ENCODE measurements at places on chromosomes 2 and 18.

DNA sequence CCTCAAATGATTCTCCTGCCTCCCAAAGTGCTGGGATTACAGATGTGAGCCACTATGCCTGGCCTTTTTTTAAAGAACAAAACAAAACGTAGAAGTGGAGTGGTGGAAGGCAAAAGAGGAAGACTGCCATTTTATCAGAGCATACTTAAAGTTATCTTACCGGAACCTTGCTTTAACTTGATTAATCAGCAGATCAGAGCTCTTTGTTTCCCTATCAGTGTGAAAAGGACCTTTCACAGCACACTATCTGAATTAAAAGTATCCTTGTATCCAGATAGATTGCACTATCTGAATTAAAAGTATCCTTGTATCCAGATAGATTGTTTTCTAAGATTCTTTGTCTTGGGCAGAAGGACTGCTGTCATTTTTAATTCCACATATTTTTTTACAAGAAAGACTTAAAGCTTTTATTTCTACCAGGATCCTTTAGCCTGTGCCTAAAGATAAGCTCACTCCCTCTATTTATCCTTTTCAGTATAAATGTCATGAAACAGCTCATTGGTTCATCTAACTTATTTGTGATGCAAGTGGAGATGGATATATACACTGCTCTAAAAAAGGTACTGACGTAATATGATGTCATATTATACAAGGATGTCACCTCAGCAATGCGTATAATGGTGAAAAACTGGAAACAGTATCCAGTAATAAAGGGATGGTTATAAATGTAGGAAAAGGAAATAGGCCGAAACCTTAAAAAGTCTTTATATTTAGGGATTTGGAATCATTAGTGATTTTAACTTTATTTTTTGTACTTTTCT, 17.8 kb downstream of the GMCL1 start:
- DNase-seq: no peak

GRCh38 chr2:25161055-25161781, 7.2 kb downstream of the POMC start:
- DNase-seq: no peak

DNA sequence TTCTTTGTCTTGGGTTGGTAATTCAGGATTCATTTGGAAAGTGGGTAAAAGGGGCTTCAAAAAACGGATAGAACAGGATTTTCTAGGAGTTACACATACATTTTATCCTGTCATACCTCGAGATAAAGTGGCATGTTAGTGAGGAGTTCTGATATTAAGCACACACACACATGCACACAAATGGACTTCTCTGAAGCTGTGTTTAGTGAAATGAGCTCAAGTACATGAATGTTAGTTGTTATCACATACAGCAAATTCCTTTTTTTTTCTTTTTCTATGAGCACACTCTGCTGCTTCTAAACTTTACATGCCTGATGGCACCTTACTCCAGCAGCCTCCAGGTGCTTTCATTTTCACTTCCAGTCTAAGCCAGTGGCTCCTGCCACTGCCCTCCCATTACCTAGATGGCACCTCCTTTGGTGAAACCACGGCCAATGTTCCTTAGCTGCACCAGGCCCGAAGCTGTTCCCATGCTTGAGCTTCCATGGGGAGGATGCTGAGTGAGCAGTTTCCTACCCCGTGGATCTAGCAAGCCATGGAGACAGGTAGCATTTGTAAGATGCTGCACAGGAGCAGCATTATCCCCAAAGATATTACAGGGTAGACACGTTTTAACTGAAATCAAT, 49.7 kb downstream of the STAT1 start:
- DNase-seq: no peak

DNA sequence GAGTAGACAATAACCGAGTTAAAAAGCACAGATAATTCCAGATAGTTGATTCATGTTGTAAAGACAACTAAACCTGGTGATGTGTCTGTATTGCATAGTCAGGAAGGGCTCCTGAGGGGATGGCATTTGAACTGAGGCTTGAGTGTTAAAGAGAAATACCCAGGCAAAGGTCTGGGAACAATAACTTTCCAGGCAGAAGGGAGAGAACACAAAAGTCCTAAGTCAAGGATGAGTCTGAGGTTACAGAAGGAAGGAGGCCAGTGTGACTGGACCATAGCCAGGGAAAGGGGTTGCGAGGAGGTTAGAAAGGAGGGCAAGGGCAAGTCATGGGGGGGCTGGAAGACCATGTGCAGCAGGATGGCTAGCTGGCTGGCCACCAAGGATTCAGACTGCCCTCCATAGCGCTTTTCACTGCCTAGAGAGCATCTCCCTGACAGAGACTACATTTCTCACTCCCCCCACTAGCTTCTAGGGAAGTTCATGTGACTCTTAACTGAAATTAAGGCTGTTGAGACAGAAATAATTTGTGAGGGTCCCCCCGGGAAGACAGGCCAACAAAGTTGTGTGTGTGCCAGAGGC, 135.5 kb upstream of the CREB1 start:
- no peak for DNase-seq

DNA sequence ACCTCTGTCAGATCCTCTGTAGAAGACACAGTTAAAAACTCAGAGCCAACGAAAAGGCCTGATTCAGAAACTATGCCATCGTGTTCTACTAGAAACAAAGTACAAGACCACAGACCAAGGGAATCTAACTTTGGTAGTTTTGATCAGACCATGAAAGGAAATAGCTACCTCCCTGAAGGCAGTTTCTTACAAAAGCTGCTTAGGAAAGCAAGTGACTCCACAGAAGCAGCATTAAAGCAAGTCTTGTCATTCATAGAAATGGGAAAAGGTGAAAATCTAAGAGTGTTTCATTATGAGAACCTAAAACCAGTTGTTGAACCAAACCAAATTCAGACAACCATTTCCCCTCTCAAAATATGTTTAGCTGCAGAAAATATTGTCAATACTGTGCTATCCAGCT, 58.2 kb downstream of the FSIP2 start:
- DNase-seq: no peak

DNA sequence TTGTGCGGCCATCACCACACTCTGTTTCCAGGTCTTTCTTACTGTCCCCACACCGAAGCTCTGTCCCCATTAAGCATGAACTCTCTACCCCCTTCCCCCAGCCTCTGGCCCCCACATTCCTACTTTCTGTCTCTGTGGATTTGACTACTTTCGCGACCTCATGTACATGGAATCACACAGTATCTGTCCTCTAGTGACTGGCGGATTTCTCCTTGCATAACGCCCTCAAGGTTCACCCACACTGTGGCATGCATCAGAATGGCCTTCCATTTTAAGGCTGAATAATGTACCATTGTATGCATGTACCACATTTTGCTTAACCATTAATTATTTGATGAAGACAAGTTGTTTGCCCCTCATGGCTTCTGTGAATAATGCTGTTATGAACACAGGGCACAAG, 467.6 kb upstream of the HS6ST1 start:
- no peak for DNase-seq

DNA sequence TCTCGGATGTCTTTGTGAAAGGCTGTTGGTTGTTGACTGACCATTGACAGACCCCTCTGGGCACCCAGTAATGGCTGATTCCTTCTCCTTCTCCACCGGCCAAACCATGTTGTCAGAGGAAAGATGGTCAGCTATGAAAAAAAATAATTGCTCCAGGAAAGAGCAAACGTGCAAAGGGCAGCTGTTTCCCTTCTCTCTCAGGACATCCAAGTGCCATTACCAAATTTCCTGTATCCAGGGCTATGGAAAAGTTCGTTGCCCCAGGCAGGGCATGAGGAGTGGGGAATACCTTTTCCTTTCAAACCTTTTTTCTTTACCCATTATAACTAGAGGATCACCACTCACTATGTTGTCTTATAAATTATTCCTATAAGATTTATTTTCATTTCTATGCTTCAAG, 321.5 kb upstream of the HNRNPA3 start:
- no peak for DNase-seq

DNA sequence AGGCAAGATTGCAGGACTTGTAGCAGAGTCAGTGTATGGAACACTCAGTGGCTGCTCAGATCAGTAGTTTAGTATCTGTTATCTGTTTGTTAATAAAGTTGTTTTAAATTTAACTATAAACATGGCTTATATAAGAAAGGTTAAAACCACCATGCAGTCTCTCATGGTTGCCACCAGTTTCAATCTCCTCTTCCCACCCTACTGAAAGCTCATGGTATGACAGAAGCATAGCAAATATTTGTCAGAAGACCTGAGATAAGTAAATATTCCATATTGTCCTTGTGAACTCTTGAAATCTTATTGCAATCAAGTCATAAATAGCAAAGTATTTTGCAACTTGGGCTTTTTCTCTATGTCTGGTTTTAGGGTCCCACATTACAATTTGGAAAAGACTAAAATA, 2.1 kb upstream of the COL5A2 start:
- DNase-seq: no peak

DNA sequence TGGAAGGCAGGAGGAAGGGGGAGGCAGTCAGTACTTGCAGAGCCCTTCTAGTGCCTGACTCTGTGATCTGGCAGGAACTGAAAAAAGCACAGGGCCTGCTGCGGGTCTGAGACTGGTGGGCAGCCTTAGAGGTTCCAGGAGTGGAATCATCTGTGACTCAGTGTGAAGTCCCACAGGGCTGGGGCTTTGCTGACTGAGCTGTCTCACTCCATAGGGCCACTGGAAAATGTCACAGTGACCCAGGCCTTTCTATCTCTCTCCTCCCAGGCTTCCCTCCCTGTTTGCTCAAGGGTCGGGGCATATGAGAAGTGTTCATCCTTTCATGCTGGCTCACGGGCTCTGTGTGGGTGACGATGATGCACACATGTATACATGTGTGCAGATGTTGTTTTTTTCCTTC, 47.1 kb upstream of the ZFP36L2 start:
- no peak for DNase-seq

DNA sequence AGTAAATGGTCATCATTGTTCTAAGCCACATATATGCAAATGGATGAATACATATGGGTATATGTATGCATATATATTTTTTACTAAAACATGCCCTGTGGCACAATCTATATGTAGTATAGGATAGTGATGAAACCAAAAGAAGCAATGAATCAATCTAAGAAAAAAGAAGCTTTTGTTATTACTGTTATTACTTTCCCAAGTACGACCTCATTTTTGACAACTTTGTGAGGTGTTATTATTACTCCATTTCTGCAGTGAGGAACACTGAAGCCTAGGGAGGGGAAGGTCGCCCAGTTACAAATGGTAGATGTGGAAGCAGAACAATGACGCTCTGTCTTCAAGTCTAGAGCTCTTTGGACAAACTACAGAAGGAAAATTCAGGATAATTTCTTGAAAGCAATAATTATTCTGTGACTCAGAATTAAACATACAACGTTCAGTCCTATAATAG, 38.3 kb downstream of the STAT4 start:
- no peak for DNase-seq

GRCh38 chr2:64950226-64951160, 38.7 kb upstream of the SLC1A4 start:
- no peak for DNase-seq

- no peak for DNase-seq
Observed at GRCh38 chr2:85462322-85462721, 43.8 kb downstream of the SH2D6 start.

GRCh38 chr2:109711230-109712122, 82.6 kb upstream of the RGPD5 start:
- no peak for DNase-seq

DNA sequence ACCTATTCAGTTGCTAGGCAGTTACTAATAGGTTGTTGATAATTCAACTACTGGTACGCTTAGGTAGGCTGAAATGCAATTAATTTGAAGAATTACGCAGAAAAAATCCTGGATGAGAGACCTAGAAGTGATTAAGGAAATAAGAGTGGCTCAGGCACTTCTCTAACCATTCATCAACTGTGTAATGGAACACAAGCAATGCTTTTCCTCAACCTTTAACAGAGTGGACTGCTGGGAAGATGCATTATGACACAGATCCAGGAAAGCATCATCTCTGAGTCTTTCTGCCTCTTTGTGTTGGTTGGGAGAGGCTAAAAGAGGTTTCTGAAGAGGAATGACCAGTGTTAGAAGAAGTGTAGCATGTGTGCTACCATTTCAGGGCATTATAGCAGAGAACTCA, 992.2 kb downstream of the TSN start:
- no peak for DNase-seq

- DNase-seq: no peak
Observed at GRCh38 chr18:44386401-44386800, 294.3 kb upstream of the SETBP1 start.

DNA sequence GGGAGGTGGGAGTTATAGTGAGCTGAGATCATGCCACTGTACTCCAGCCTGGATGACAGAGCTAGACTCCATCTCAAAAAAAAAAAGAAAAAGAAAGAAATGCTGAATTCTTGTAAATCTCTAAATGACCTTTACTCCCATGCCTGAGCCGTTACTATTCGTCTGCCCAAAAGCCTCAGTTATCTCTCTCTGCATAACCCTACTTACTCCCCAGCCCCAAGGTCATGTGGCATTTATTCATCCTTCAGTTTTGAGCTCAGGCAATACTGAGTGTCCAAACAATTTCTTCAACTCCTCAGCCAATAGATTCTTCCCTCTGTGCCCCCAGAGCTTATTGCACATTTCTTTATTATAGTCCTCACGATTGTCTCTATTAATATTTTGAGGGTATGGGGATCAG, 28.8 kb downstream of the RAB1A start:
- no peak for DNase-seq

- DNase-seq: no peak
Observed at GRCh38 chr2:35417293-35417692, 938.3 kb upstream of the CRIM1 start.

DNA sequence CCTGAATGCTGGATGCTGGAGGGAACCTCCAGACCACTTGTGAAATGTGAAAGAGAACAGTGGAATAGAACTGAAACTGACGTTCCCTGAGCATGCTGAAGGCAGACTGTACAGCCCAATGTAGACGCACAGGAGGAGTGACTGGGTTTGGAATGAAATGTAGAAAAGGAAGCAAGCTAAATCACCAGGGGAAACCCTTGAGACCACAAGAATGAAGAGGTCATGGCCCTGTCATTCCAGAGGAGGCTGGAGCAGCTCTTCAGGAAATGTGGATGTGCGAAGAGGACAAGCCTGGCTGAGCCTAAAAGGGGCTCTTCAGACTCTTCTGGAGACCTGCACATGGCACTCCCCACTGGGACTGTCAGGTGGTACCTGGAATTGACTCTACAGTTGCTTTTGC, 118.5 kb upstream of the ALPP start:
- DNase-seq: no peak

DNA sequence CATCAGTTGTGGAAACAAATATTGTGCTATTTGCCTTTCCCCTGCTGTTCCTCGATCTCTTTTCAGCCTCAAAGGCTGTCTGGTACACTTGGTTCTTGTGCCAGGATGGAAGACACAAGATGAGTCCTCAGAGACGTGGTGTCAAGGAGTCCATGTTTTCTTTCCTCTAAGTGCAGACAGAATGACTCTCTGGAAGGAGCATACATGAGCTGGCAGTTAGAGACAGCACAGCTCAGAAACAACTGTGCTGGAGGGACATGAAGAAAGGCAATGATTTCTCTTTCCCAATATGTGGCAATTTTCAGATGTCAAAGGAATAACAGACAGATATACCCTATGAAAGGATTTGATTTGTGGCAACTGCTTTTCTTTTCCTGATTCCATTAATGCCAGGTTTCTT, 162.2 kb downstream of the AFF3 start:
- no peak for DNase-seq

DNA sequence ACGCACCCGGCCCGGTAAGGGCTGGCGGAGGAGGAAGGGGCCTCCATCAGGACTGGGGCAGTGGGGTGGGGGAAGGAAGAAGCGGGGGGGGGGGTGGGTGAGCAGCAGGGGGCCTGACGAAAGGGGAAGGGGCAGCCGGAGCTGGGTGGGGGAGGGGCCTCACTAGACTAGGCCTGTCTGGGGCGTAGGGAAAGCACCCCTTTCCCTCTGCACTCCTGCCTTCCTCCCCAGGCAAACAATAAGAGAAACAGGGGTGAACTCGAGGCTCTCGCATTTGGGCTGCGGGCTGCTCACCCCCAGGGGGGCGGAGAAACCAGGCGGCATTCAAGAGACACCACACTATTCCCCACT, 82.7 kb upstream of the POMC start:
- DNase-seq: no peak

Measured in globus pallidus (tissue), 1 donor.